ENCODE measurements at places on chromosomes 7 and 10. TPM values are rescaled to one million over a fixed set of nuclear protein-coding genes. Genes with fewer than 3 reads are reported as not detected.

Gene HOXA11
- 32.2 TPM for polyA plus RNA-seq

Gene GCK
- polyA plus RNA-seq: 2.8 TPM

Gene DRGX
- not detected for polyA plus RNA-seq

Gene ARHGEF5
- 18.8 TPM for polyA plus RNA-seq

Gene CTAGE15
- 0.73 TPM for polyA plus RNA-seq

Measured in left kidney (tissue), 8 donors.